ENCODE measurements at places on chromosomes 4 and X.
A peak's percentile ranks its signal among the peaks of the same experiment; 100 is the strongest.

GRCh38 chr4:107247738-107248137 lies 211.6 kb upstream of the DKK2 start:
- no peak for DNase-seq

GRCh38 chr4:80171251-80171650 lies 26.1 kb upstream of the PRDM8 start:
- DNase-seq: no peak

GRCh38 chrX:142076633-142077032 lies 128.5 kb downstream of the MAGEC2 start:
- no peak for DNase-seq

GRCh38 chr4:119663160-119663788 lies 34.7 kb upstream of the PDE5A start:
- DNase-seq: no peak

- no peak for DNase-seq
Observed at GRCh38 chr4:94889523-94889922, 131.8 kb downstream of the BMPR1B start.

GRCh38 chr4:88660446-88661294 lies 37.0 kb downstream of the NAP1L5 start:
- no peak for DNase-seq

DNA sequence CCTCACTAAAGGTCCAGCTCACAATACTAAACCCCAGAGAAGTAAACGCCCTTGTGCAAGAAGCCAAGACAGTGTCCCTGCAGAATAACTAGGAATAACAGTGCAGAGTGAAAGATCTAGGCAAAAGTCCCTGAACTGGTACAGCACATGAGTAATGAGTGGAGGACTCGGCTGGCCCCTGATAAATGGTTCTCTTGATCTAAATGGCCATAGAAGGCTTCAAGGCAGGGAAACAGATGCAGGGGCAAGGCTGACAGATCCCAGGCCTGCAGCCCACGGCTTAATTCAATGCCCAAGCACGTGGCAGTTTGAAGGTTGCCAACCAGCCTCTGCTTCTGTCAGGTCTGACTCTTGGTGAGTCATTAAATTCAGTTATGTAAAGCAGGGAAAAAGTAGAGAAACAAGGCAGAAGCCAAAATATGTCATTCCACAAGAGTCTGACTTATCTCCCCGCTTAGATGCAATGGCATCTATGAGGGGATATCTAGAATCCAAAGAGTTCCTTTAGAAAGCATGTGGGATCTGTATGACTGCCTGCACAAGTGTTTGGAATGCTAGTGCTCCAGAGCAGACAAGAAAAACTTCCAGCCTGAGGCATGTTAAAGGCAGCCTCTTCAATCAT lies 121.3 kb downstream of the PRDM5 start:
- DNase-seq: peak; percentile 36

- DNase-seq: no peak
Observed at GRCh38 chr4:17098996-17099395, 200.6 kb upstream of the LDB2 start.

GRCh38 chrX:30530606-30531005 lies 47.0 kb downstream of the TASL start:
- no peak for DNase-seq

- DNase-seq: no peak
Observed at GRCh38 chrX:111555406-111555958, 44.0 kb downstream of the SERTM2 start.

DNA sequence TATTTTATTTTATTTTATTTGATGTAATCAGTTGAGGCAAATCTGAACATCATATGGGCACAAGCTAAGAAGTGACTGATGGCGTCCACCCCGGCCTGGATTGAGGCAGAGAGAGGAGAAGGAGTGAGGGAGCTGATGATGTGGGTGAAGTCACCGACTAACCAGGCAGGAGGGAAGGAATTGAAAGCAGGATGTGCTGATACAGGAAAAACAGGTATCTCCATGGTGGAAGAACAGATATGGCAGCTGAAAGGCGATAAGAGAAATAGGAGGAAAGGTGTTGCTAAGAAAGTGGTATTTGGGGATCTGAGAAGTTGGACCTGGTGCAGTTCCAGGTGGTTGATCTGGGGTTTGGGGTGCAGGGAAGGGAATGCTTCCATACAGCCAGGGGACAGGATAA lies 37.6 kb upstream of the GYPB start:
- DNase-seq: no peak

DNA sequence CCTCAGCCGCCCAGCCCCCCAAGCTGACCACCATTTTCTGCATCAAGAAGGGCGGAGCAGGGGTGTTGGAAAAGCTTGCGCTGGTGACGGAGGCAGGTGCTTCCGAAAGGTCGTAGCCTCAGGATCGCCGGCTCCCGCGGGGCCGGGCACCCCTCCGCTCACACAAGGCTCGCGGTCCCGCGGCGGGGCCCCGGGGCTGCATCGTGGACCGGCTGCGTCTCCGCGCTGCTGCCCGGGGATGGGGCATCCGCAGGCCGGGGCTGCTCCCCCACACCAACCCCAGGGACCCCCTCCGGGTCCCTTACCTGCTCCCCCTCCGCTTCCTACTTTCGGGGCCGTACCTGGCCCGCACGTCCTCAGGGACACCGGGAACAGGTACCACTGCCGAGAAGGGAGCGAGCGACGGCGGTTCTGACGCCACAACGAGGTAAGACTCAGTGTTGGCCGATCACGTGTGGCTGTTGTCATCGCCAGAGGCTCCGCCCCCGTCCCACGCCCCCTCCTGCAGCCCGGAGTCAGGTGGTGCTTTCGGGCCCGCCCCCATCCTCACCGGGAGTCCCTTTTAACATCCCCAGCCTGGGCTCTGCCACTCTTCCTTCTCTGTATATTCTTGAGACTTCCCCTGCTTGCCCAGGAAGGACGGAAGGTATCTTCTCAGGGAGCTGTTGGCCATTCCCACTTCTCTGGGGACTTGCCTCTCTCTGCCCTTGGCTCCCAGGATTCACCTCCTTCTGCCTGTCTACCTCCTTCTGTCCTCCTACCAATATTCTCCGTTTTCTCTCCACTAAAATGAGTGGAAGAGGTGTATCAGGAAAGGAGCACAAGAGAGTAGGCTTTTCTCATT lies at the start of gene BEX2:
Gene BEX2, minus strand, starts transcription at position 436 of the 844 bp plus-strand sequence. CDS start 1,014 bp downstream, outside the sequence.
- DNase-seq: peak; percentile 74

Measured in occipital lobe (tissue), 3 donors.